ENCODE measurements at places on chromosomes 7 and 10. TPM values are rescaled to one million over a fixed set of nuclear protein-coding genes. Genes with fewer than 3 reads are reported as not detected.
A peak's percentile ranks its signal among the peaks of the same experiment; 100 is the strongest.

GRCh38 chr7:109158246-109158645 lies 588.6 kb downstream of the DNAJB9 start:
- H3K4me1 ChIP-seq = no peaks in the 10 kb centered on the region
- no peaks in the 10 kb centered on the region for H3K36me3 ChIP-seq
- no peak overlapping the region for H3K4me3 ChIP-seq

GRCh38 chr10:5685764-5686240 lies 1.2 kb downstream of the TASOR2 start:
- peaks cover 28% of the 10 kb centered on the region for H3K4me1 ChIP-seq
- H3K27ac ChIP-seq = peak overlapping the region; percentile 88
- H3K27me3 ChIP-seq = no peaks in the 10 kb centered on the region
- H3K36me3 ChIP-seq = no peaks in the 10 kb centered on the region
- peak overlapping the region; percentile 97 for H3K4me3 ChIP-seq

GRCh38 chr7:106887421-106887820 lies 22.3 kb downstream of the PIK3CG start:
- H3K27me3 ChIP-seq = no peaks in the 10 kb centered on the region
- no peaks in the 10 kb centered on the region for H3K36me3 ChIP-seq
- DNase-seq = no peak
- H3K4me1 ChIP-seq = no peaks in the 10 kb centered on the region
- no peak overlapping the region for H3K27ac ChIP-seq

DNA sequence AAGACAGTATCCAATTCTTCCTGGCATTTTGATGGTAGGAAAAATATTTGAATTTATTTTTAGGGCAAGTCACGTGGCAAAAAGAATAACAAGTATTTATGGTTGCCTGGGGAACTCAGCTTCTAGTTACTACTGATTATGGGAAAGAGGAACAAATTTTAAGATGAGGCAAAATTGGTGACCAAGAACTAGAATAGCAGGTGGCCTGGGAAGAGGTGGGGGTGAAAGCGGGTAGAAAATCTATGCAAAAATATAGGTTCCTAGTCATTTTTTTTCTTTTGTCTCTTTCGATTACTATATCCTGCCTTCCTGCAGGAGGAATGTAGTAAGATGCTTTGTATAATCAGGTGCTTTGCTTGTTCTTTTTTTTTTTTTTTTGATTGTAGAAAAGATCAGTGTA lies 27.8 kb downstream of the ENTPD1 start:
- H3K36me3 ChIP-seq = no peaks in the 10 kb centered on the region
- peak overlapping the region; percentile 58 for H3K27ac ChIP-seq
- DNase-seq = no peak
- H3K27me3 ChIP-seq = no peaks in the 10 kb centered on the region
- H3K4me1 ChIP-seq = peaks cover 59% of the 10 kb centered on the region

DNA sequence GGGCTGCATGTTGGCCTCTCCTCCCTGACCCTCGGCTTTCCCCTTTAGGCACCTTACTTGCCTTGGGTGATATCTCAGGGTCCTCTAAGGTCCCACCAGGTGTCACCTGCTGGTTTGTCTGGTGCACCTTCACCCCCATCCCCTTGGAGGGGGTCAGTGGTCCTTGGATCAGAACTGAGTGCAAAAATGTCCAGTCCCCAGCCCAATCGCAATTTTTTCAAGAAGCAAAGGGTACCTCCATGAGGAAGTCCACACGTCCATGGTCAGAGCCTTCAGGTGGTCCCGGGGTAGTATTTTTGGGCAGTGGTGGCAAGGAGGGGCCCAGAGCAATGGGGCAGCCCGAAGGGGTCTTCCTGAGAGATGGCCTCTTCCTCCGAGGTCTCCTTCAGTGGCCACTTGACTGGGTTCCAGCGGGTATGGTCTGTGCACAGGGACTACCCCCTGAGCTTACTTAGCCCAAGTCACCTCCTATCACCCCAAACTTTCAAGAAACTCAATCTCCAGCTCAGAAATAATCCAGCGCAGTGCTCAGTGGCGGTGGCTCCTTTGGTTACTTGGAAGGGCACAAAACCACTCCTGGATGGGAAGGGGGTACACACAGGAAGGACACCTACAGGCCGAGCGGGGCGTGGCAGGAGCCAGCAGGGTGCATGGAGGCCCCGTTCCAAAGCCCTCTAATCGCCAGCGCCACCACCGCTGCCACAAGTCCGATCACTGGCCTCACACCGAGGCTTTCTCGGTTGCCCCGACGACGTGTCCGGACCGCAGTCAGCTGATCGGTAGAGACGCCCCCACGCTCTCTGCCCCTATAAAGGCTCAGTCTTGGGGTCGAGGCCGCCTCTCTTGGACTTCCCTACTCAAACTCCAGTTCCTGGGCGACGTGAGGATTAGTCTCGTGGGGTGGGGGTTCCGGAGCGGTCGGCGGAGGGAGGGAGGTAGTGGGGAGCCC lies 4.5 kb downstream of the SAP25 start:
- peak overlapping the region; percentile 38 for H3K27ac ChIP-seq
- peak overlapping the region; percentile 70 for H3K4me3 ChIP-seq
- no peaks in the 10 kb centered on the region for H3K27me3 ChIP-seq
- H3K4me1 ChIP-seq = peaks cover 14% of the 10 kb centered on the region
- H3K36me3 ChIP-seq = peaks cover 6% of the 10 kb centered on the region

GRCh38 chr10:30219971-30220751 lies 128.9 kb downstream of the MTPAP start:
- no peaks in the 10 kb centered on the region for H3K27me3 ChIP-seq
- H3K27ac ChIP-seq = no peak overlapping the region
- H3K36me3 ChIP-seq = no peaks in the 10 kb centered on the region
- peak overlapping the region; percentile 58 for H3K4me3 ChIP-seq
- H3K4me1 ChIP-seq = peaks cover 6% of the 10 kb centered on the region

DNA sequence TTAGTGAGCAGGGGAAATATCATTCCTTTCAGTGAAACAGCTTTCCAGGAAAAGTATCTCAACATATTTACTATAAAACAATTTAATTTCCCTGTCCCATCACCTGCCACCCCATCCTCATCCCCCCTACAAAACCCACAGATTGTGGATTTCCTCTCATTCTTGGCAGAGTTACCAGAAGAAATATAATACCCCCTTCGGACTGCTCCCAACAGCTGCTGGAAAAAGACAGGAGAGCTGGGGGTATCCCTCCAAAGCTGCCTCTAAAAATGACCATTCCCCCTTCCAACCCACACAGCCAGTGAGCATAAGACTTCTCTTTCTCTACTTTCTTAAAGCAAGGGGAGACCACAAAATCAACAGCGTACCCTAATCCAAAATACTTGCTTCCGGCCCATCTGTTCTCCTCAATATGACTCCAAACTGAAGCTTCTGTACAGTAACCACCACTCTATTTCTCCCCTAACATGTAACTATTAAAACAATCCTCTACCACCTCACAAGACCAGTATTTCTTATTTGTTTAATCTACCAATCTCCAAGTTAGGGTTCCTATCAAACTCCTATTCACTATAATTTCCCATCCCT lies 7.8 kb downstream of the FBXW4 start:
- no peak overlapping the region for H3K4me3 ChIP-seq
- no peaks in the 10 kb centered on the region for H3K27me3 ChIP-seq
- DNase-seq = no peak
- peaks cover 23% of the 10 kb centered on the region for H3K4me1 ChIP-seq

- H3K4me1 ChIP-seq = no peaks in the 10 kb centered on the region
- no peaks in the 10 kb centered on the region for H3K36me3 ChIP-seq
Measured at GRCh38 chr10:125213541-125214282, 53.3 kb upstream of the CTBP2 start.

DNA sequence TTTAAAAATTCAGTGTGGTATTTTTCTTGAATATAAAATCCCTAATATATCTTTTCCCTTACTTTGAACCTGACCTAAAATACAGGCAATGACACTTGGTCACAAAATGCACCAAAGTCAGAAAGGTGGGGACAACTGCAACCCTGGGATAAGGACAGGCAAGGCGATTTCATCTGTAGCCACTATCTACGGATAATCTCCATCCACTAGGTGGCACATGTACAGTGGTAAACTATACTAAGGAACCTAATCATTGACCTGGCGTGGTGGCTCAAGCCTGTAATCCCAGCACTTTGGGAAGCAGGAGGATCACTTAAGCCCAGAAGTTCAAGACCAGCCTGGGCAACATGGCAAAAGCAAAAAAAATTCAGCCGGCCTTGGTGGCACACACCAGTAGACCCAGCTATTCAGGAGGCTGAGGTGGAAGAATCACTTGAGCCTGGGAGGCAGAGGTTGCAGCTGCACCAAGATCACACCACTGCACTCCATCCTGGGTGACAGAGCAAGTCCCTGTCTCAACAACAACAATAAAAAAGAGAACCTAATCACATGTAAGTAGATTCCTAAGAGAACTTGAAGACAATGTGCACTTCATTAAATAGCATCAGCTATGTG lies 98.9 kb downstream of the KMT2C start:
- no peak for DNase-seq
- H3K27me3 ChIP-seq = no peaks in the 10 kb centered on the region
- H3K4me1 ChIP-seq = peaks cover 38% of the 10 kb centered on the region
- H3K36me3 ChIP-seq = no peaks in the 10 kb centered on the region
- no peak overlapping the region for H3K4me3 ChIP-seq
- H3K27ac ChIP-seq = no peak overlapping the region

- no peak overlapping the region for H3K27ac ChIP-seq
- no peak for DNase-seq
Measured at GRCh38 chr7:50281680-50282445, 22.7 kb upstream of the IKZF1 start.

- H3K4me1 ChIP-seq = no peaks in the 10 kb centered on the region
- no peak overlapping the region for H3K27ac ChIP-seq
- DNase-seq = no peak
- H3K4me3 ChIP-seq = no peak overlapping the region
- no peaks in the 10 kb centered on the region for H3K36me3 ChIP-seq
- H3K27me3 ChIP-seq = no peaks in the 10 kb centered on the region
Measured at GRCh38 chr10:14608381-14609001, 166.2 kb downstream of the FAM107B start.

- no peaks in the 10 kb centered on the region for H3K27me3 ChIP-seq
- no peaks in the 10 kb centered on the region for H3K36me3 ChIP-seq
- no peak overlapping the region for H3K27ac ChIP-seq
- H3K4me1 ChIP-seq = peaks cover 6% of the 10 kb centered on the region
- no peak overlapping the region for H3K4me3 ChIP-seq
Measured at GRCh38 chr10:64210211-64210610, 689.0 kb downstream of the REEP3 start.

- DNase-seq = no peak
- H3K4me3 ChIP-seq = peak within 1 kb of the TSS; percentile 90
- H3K27ac ChIP-seq = peak within 1 kb of the TSS; percentile 46
- no peaks in the 10 kb centered on the region for H3K27me3 ChIP-seq
- no peaks in the 10 kb centered on the region for H3K36me3 ChIP-seq
Measured at GRCh38 chr10:75431180-75432111, at the start of gene LRMDA. LRMDA (plus strand) TSS chr10:75431624.

DNA sequence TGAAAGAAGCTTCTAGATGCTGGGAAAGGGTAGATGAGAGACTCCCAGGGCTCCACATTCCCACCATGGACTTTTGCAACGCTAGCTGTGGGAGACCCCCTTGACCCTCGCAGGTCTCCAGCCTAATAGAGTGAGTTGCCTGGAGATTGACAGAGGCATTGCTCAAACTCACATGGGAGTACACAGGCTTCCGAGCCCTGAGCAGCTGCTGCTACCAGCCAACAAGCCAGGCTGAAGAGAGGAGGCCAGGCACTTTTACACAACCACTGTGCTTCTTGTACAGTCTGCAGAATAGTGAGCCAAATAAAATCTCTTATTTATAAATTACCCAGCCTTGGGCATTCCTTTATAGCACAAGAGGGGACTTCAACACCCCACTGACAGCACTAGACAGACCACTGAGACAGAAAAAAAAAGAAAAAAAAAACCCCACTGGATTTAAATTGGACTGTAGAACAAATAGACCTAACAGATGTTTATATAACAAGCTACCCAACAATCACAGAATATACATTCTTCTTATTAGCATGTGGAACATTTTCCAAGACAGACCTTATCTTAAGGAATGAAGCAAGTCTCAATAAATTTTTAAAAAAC lies 146.2 kb downstream of the ZFAND4 start:
- H3K4me3 ChIP-seq = no peak overlapping the region
- no peaks in the 10 kb centered on the region for H3K36me3 ChIP-seq
- H3K27me3 ChIP-seq = no peaks in the 10 kb centered on the region
- no peak for DNase-seq

DNA sequence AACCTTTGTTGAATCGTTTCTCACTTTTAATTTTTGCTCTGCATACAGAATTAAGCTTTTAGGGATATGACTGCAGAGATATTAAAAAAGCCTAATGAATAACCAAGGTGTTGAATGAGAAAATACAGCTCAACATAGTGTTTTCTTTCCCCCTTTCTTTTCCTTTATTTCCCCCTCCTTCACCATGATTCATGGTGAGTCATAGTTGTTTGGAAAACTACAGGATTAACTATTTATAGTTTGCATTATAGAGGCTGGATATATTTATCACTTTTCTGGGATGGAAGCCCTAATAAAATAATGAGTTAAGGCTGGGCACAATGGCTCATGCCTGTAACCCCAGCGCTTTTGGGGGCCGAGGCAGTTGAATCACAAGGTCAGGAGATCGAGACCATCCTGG lies 115.0 kb downstream of the DNAJB9 start:
- no peak for DNase-seq
- no peaks in the 10 kb centered on the region for H3K4me1 ChIP-seq
- no peak overlapping the region for H3K4me3 ChIP-seq
- no peaks in the 10 kb centered on the region for H3K36me3 ChIP-seq

DNA sequence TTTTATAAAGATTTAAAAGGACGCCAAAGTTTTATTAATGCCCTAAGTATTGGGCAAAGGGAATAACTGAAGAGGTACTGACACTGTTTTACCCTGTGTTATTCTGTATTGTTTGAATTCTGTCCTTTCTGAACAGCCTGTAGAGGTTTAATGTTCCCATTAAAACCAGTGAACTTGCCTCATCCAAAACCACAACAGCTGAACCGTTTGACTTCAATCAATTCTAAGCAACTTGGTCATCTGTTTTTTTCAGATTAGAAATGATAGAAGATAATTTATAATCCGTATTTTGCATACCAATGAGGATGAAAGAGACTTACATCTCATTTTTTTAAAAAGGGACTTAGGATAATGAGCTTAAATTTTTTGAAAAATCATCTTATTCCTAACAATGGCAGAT lies 40.4 kb downstream of the HACD1 start:
- no peak overlapping the region for H3K4me3 ChIP-seq
- no peaks in the 10 kb centered on the region for H3K36me3 ChIP-seq
- no peak for DNase-seq
- no peaks in the 10 kb centered on the region for H3K4me1 ChIP-seq

DNA sequence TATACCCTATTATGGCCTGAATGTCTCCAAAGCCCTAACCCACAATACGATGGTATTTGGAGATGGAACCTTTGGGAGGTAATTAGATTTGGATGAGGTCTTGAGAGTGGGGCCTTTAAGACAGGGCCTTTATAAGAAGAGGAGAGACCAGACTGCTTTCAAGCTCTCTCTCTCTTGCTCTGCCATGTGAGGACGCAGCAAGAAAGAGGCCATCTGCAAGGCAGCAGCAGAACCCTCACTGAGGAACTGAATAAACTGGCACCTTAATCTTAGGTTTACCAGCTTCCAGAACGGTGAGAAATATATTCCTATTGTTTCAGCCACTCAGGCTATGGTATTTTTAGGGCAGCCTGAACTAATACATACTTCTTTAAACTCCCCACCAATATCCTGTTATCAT lies 2.0 kb upstream of the GNAI1 start:
- peaks cover 17% of the 10 kb centered on the region for H3K4me1 ChIP-seq
- no peaks in the 10 kb centered on the region for H3K27me3 ChIP-seq
- DNase-seq = no peak
- H3K27ac ChIP-seq = no peak overlapping the region

Gene TMEM273
- total RNA-seq = 14.8 TPM

Gene SFRP4
- total RNA-seq = 53.3 TPM

Gene FBXO24
- not detected for total RNA-seq

Gene SLC26A3
- not detected for total RNA-seq

Gene ABCB1
- 10.6 TPM for total RNA-seq

Gene ARHGEF5
- total RNA-seq = 10.4 TPM

Gene PYROXD2
- total RNA-seq = 6.3 TPM

Gene STN1
- total RNA-seq = 30.6 TPM

Gene PAPSS2
- total RNA-seq = 22.1 TPM

Gene SORCS3
- total RNA-seq = not detected
